Left lung (tissue), 14 donors: ENCODE measurements at places on chromosomes 4 and X. TPM values are rescaled to one million over a fixed set of nuclear protein-coding genes. Genes with fewer than 3 reads are reported as not detected.

GRCh38 chrX:154597221-154597620 is 12.3 kb downstream of the CTAG1A start:
- no peak for DNase-seq

GRCh38 chrX:122269243-122269781 is 914.8 kb upstream of the GRIA3 start:
- no peak for DNase-seq

DNA sequence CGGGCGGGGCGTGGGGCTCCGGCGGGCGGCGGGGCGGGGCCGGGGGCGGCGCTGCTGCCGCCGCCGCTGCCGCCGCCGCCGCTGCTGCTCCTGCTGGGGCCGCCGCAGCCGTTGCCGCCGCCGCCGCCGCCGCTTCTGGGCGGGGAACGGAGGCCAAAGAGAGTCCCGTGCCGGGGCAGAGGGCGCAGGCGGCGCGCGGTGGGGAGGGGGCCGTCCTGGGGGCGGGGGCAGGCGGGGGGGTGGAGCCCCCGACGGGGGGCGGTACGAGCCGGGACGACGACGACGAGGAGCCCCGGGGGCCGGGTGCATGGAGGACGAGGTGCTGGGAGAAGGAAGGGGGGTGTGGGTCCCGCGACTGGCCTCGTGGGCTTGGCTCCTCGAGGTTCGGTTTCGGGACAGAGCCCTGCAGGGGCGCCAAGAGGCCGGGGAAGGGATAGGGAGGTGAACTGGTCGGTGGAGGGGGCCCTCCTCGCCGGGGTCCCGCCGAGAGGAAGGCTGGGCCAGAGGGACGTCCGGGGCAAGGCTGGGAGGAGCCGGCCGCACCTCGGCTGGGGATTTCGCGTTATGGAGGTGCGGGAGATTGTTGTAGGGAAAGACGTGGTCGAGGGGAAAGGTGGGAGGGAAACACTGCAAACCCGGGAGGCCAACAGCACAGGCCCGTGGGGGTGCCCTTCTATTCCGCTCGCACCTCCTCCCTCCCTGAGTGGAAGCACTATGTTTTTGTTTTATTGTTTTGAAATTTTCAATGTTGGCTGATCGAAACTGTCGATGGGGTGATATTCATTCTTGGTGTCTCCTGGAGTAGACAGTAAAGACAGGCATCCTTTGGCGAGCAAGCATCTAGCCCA is 1.9 kb downstream of the BCORL1 start:
- DNase-seq: peak; percentile 85

DNA sequence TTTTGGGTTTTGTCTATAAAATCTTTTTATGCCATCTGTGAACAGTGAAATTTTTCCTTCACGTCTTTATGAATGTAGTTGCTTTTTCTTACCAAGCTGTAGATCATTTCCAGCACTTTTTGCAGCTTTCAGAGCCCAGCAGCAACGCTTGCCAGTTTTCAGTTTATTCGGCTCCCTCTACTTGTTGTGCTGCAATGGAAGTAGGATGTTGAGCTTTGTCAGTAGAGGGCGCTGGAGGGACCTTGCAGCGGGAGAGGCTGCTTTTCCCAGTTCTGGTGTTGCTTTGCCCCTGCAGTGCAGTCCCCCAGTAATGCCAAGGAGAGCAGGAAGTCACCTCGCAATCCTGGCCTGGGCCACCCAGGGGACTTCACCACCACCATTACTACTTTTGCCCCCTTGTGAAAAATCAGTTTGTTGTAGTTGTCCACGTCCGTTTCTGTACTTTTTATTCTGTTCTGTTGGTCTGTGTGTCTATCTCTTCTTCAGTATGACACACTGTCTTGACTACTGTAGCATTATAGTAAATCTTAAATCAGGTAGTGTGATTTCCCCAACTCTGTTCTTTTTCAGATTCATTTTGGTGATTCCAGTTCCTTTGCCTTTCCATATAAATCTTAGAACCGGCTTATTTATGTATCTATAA is 21.8 kb downstream of the CMC4 start:
- peak; percentile 53 for DNase-seq

DNA sequence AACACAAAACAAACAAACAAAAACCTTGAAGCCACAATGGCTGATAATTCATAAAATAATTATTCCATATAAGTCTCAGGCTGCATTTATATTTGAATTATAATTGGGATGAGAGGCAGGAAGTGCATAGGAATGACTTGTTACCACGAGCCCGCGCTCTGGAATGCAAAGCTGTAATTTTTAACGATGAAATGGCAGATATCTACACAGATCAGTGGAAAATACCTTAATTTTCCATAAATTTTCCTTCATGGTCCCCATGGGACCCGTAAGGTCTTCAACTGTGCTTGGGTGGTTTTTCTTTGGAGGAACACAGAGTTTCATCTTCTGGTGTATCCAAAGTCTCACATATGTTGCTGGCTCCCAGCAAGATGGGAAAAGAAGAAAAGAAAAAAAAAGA is 226.8 kb downstream of the SHOX start:
- no peak for DNase-seq

DNA sequence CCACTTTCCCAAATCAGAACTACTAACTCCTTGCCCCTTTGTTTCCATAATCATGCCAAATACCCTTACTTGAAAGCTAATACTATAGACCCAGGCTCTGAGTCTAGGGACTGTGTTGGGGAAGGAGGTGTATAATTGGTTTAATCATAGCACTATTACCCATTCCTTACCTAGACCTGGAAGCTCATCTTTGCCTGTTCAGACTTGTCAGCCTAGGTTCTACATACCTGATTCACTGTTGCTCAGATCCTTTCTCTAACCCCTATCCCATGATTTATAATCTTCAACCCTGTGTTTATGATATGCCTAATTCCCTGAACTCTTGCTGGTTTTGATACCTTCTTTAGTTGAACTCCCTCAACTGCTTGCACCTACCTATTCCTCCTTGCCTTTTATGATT is 123.1 kb upstream of the GRIA3 start:
- no peak for DNase-seq

GRCh38 chr4:3329887-3330286 is 37.1 kb downstream of the RGS12 start:
- no peak for DNase-seq

DNA sequence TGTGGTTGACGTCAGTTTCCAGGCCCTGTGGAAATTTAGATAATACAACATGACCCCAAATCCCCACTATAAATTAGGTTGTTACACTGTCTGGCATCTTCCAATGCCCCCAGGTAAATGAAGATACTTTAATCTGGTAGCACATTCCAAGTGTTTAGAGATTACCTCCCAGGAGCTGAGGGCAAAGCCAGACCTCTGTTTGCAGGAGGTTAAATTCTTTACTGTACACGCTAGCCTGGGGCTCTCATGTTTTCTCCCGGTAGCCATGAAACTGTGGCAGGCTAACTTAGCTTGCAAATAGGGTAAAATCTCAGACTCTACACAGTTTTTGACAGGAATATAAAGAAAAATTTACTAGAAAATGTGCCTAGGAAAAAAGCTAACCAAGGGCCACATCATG is 450.0 kb downstream of the PDGFC start:
- no peak for DNase-seq

- no peak for DNase-seq
Measured at GRCh38 chr4:163673848-163674697, 179.6 kb downstream of the TMA16 start.

GRCh38 chrX:123738378-123738940 is 5.6 kb upstream of the THOC2 start:
- DNase-seq: no peak

GRCh38 chr4:172270397-172270796 is 457.2 kb downstream of the GALNTL6 start:
- DNase-seq: no peak

- DNase-seq: no peak
Measured at GRCh38 chr4:141329174-141329569, 108.5 kb downstream of the ZNF330 start.

The FAM47A gene
- not detected for polyA plus RNA-seq

GRCh38 chrX:141320801-141321200 is 78.5 kb upstream of the SPANXC start:
- DNase-seq: no peak

DNA sequence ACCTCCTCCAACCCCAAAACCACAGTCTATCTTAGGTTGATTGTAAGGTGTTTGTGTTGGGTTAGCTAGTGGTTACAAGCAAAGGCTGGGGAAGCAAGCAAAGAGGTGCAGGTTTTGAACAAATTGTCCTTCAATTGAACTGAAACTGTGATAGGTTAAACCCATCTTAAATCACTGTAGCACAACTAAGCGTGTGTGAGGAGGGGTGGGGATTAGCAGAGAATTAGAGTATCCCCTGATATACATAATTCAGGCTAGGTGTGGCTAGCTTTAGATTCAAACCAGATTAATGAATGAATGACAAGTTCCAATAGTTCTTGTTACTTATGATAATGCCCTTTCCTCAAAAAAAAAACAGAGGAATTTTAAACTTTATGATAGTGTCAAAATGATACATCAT is 191.0 kb upstream of the POF1B start:
- DNase-seq: no peak

DNA sequence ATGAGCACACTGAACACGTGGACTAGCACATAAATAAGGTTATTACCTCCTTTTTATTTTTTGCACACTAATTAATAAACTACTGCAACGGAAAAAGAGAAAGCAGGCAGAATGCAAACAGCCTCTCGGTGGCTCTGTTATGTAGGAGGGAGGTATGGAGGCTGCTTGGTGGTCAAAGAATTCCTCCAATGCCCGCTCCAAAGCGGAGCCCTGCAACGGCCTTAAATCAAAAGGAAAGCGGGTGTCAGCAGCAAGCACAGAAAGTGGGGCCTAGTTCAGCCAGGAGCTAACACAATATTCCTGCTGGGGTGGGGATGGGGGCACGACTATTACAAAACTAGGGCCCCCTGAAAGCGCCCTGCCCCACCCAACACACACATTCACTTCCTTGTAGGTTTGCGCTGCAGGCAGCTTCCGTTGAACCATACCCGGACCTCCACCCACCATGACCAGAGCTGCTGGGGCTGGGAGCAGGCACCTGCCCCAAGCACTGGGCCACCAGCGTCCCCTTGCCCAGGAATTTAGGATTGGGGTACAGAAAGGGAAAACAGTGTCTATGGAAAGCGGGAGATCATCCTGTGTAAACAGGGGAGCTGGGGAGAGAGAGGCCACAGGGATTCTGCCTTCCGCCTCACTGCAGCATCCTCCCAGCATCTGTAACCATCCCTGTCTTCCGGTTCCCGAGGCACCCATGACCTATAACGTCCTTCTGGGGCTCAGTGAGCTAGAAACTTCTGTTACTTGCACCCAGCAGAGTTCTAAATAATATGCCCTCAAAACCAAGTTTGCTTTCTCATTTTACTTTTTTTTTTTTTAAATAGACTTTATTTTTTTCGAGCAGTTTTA is 57.1 kb upstream of the DDX3X start:
- no peak for DNase-seq

- no peak for DNase-seq
Measured at GRCh38 chr4:108029016-108029720, 39.5 kb downstream of the HADH start.

DNA sequence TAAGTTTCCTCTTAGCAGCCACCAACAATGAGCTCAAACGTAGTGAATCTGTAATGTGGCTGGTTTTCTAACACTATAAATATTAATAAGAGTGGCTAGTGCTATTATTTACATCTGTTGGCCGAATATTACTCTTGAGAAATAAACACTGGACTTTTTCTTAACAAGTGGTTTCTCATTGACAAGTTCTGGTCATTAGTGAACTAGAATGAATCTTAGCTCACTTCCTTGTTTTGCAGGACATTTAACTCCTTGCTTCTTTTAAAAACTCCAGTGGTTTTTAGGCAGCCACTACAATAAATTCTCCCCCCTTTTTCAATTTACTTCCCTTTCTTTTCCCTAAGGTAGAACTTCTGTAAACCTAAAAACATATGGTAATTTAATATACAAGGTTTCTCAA is 177.2 kb downstream of the ARAP2 start:
- DNase-seq: no peak

GRCh38 chr4:68869274-68869773 is 53.5 kb downstream of the UGT2B10 start:
- DNase-seq: no peak

- DNase-seq: no peak
Measured at GRCh38 chr4:112289407-112290253, 3.9 kb upstream of the TIFA start.

DNA sequence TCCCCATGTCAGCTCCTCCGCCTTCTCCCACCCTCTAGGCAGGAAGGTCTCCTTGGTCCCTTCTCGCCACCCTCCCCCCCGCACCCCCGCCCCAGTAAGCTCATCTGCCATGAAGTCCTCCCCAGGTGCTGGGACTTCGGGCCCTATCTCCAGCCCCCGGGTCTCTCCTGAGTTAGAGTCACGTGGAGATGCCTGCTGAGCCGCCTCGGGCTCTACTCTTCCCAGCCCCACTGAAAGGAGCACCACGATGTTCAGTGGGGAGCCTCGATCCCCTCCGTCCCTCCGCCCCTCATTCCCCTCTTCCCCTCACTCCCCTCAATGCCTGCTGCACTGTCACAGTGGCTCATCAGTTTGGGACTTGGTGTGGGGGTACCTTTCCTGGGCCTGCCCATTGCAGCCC is 3.9 kb downstream of the HTRA3 start:
- DNase-seq: no peak

The NDST4 gene
- 1.2 TPM for polyA plus RNA-seq

The LRBA gene
- polyA plus RNA-seq: 59.0 TPM
